ENCODE measurements at places on chromosomes 3 and 15.

DNA sequence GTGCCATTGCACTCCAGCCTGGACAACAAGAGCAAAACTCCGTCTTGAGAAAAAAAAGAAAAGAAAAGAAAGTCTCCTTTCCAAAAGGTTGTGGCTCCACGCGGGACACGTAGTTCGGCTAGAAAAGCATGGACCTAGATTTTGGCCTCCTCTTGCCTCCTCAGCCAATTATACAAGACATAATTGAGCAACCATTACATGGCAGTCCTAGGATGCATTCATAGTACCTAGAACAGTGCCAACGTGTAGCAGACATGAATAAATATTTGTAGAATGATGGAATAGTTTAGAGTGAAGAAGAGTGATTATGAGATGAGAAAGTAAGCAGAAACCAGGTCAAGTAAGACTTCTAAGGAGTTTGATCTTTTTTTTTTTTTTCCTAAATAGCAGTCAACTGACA is 112.5 kb downstream of the ZNF609 start:
- DNase-seq = no peak

GRCh38 chr15:59657635-59658125 is 365 bp upstream of the GTF2A2 start:
- DNase-seq = no peak

DNA sequence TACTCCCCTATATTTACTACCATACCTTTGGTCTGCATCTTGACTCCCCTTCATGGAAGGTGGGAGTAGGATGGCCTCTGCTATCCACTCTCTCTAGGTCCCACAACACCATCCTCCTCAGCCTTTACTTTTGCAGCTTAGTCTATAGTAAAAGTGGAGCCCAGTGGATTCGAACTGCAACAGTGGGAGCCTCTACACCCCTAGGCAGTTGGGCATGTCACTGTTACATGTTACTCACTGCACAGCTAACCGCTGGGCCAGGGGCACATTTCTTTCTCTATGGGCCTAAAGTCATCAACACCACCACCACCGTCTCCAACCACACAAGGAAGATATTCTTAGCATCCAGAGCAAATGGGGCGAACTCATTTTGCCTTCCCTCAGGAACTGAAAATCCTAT is 62.9 kb downstream of the KLF13 start:
- DNase-seq = no peak

- no peak for DNase-seq
Measured at GRCh38 chr3:1092771-1093170, at the start of gene CNTN6. CNTN6 (plus strand) TSS chr3:1093024; CDS start chr3:1148009, 54,985 bp downstream.
